ENCODE measurements at places on chromosomes 5 and 9. TPM values are rescaled to one million over a fixed set of nuclear protein-coding genes. Genes with fewer than 3 reads are reported as not detected.
A peak's percentile ranks its signal among the peaks of the same experiment; 100 is the strongest.

DNA sequence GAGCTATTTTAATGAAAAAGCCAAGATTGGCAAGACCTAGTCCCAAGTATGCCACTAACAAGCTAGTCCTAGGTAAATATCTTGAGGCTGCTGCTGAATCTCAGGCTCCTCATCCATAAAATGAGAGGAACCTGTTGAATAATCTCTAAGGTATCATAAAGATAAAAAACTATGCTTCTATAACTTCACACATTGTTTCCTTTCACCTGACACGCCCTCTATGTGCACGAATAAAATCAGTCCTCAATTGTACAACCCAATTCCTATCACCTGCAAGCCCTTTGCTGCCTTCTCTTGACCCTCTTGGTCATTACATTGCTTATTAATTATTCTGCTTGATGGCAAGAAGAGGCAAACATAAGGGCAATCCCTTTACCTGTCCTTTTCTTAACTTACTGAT is 69.9 kb downstream of the TRPM6 start:
- no peak for DNase-seq
- no peak overlapping the region for H3K4me3 ChIP-seq
- H3K27ac ChIP-seq: peak overlapping the region; percentile 61
- no peaks in the 10 kb centered on the region for H3K27me3 ChIP-seq
- H3K36me3 ChIP-seq: no peaks in the 10 kb centered on the region
- H3K4me1 ChIP-seq: no peaks in the 10 kb centered on the region

DNA sequence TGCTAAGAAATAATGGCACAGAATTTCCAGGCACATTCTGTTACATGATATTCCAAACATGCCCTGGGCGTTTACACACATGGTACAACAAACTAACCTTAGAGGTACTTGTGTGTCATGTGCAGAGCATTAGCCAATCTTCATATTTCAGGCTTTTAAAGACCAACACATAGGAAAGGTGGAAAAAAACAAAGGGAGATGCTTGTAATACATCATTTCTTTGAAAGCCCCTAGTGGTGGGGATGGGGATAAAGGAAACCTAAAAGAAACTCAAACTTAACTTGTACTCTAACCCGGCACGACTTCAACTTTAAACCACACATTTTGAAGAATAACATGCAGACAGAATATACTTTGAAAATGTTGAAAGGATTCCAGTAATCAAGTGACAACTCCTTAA is 133.6 kb downstream of the PTPRD start:
- no peak overlapping the region for H3K27ac ChIP-seq
- no peaks in the 10 kb centered on the region for H3K27me3 ChIP-seq
- H3K36me3 ChIP-seq: no peaks in the 10 kb centered on the region
- H3K4me3 ChIP-seq: no peak overlapping the region

GRCh38 chr9:125745018-125745417 is 2.2 kb upstream of the PBX3 start:
- H3K4me3 ChIP-seq: no peak overlapping the region
- DNase-seq: no peak
- H3K27me3 ChIP-seq: no peaks in the 10 kb centered on the region
- no peaks in the 10 kb centered on the region for H3K4me1 ChIP-seq
- no peak overlapping the region for H3K27ac ChIP-seq

DNA sequence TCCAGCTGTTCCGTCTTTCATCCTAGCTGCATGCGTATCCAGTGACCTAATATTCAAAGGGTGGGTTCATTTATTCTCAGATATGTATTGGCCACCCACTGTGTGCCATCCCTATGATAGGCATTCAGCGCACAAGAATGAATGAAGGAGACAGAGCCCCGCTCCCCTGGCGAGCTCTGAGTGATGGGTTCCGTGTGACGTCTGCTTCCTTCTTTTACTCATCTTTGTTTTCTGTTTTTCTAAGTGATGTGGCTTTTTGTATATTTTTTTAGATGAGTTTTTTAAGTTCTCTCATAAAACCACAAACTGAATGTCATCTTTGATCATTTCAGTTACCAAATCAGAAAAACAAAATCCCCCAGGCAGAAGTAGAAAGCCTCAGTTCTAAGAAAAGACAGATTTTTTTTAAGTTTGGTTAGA is 168.3 kb upstream of the OTULINL start:
- H3K4me1 ChIP-seq: peaks cover 17% of the 10 kb centered on the region
- no peak overlapping the region for H3K4me3 ChIP-seq
- peak overlapping the region; percentile 34 for H3K27ac ChIP-seq
- H3K27me3 ChIP-seq: no peaks in the 10 kb centered on the region

DNA sequence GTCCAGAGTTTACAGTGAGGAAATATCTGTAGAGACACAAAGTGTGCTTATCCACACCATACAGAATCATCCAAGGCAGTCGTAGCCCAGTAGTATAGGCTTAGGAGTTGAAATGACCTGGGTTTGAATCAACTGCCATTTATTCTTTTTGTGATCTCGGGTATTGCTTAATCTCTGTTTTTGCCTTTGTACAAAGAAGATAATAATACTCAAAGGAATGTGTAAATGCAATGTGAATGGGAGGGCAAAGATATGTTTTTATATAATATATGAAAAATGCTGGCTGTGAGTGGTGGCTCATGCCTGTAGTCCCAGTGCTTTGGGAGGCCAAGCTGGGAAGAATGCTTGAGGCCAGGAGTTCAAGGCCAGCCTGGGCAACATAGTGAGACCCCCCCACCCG is 141.1 kb downstream of the SPATA31D1 start:
- no peak for DNase-seq
- H3K4me3 ChIP-seq: no peak overlapping the region
- H3K27me3 ChIP-seq: no peaks in the 10 kb centered on the region
- H3K27ac ChIP-seq: no peak overlapping the region
- H3K36me3 ChIP-seq: no peaks in the 10 kb centered on the region

GRCh38 chr5:1670351-1670750 is 129.3 kb downstream of the MRPL36 start:
- H3K4me3 ChIP-seq: no peak overlapping the region
- DNase-seq: no peak
- peaks cover 9% of the 10 kb centered on the region for H3K4me1 ChIP-seq
- peaks cover 91% of the 10 kb centered on the region for H3K27me3 ChIP-seq
- no peaks in the 10 kb centered on the region for H3K36me3 ChIP-seq

DNA sequence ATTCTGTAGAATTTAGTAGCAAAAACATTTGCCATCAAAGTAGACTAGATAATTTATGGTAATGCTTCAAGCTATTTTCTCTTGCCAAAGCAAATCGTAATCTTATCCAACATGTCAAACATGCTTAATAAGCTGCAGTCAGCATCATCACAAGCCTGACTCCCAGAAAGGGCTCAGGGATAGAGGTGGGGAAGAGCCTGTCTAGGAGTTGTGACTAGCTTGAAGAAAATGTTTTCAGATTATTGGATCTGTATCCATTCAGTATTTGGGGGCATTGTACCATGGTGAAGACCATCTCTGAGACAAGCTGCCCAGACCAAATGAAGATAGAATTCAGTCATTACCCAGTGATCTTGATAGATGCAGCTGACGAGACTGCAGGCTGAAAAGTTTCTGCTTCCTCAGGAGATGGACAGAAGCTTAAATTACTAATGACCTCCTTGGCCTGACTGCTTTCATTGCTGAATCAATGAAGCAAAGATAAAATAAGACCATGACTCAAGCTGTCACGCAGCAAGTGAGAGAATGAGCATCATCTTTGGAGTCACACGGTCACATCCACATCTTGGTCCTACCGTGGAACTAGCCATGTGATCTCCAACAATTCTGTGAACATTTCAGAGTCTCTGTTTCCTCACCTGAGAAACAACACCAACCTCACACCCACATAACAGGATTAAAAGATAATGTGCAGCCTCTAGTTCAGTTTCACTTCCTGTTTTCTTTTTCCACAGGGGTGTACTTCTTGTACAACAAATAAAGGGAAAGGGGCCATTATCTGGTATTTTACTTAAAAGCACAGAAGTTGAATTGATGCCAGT is 9.4 kb downstream of the ERAP2 start:
- H3K27me3 ChIP-seq: no peaks in the 10 kb centered on the region
- no peak for DNase-seq
- peaks cover 7% of the 10 kb centered on the region for H3K4me1 ChIP-seq
- no peak overlapping the region for H3K27ac ChIP-seq
- no peaks in the 10 kb centered on the region for H3K36me3 ChIP-seq

DNA sequence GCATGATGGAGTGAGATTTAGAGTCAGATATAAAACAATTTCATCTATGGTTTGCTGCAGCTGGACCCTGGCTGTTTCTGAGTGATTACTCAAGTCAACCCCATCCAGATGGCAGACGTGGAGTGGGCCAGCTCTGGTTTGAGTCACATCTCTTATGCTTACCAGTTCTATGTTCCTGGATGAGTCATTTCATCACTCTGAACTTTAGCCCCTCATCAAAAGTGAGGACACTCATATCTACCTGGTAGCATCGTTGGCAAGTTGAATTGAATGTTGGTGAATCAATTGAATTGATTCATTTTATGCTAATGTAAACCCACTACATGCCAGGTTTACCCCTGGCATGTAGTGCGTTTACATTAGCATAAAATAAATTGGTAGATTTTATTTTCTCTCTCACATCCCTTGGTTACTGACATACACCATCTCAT is 176.4 kb downstream of the FGF18 start:
- no peak overlapping the region for H3K4me3 ChIP-seq
- DNase-seq: no peak
- H3K27ac ChIP-seq: no peak overlapping the region
- H3K27me3 ChIP-seq: no peaks in the 10 kb centered on the region
- no peaks in the 10 kb centered on the region for H3K4me1 ChIP-seq
- no peaks in the 10 kb centered on the region for H3K36me3 ChIP-seq

GRCh38 chr5:123371575-123372179 is 51.5 kb downstream of the CEP120 start:
- peak; percentile 56 for DNase-seq
- no peak overlapping the region for H3K4me3 ChIP-seq
- H3K27ac ChIP-seq: no peak overlapping the region

DNA sequence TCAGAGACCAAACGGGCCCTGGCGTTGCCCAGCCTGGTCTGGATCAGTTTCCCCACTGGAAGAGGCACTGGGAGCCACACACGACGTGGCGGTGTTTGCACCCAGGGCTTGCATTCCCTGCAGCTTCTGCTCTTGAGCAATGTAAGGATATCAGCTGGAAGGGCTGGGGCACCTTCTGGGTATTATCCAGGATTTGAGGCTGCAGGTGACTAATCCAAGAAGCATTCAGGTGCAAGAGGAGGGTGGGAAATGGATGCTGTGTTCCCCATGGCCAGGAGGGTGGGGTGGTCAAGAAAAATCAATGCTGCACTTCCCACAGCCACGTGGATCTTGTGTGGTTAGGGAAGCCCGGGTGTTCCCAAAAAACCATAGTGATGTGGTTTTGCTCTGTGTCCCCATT is 430.9 kb downstream of the IRX2 start:
- H3K4me1 ChIP-seq: no peaks in the 10 kb centered on the region
- no peaks in the 10 kb centered on the region for H3K27me3 ChIP-seq
- H3K27ac ChIP-seq: no peak overlapping the region
- no peak overlapping the region for H3K4me3 ChIP-seq

GRCh38 chr5:129656952-129657351 is 90.9 kb upstream of the MINAR2 start:
- no peaks in the 10 kb centered on the region for H3K36me3 ChIP-seq
- DNase-seq: no peak
- H3K27ac ChIP-seq: no peak overlapping the region
- H3K27me3 ChIP-seq: no peaks in the 10 kb centered on the region
- H3K4me1 ChIP-seq: no peaks in the 10 kb centered on the region

DNA sequence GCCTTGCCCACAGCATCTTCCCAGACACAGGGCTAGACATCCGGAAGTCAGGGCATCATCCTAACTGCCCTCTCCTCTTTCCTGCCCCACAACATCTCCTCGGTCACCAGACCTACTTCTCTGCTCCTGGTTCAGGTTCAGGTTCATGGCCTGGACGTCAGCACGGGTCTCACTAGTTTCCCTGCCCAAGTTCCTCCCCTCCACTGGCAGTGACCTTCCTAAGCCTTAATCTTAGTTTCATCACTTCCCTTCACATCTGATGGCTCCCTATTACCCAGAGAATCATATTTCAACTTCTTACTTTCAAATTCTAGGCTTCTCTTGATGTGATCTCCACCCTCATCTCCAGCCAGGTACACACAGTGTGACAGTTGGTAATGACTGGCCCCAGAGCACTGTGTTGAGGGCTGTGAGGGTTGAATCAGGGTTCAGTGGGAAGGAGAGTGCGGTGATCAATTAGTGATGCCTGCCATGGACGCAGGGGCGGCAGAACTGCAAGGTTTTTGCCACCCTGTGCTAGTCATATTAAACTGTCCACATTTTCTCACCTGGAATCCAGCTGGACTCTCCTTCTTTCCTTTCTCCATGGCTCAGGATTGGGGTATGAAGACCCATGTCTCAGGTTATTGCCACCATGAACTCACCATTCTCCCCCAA is 34.3 kb upstream of the CRB2 start:
- no peaks in the 10 kb centered on the region for H3K36me3 ChIP-seq
- no peak overlapping the region for H3K27ac ChIP-seq
- H3K4me3 ChIP-seq: no peak overlapping the region
- no peaks in the 10 kb centered on the region for H3K4me1 ChIP-seq
- DNase-seq: no peak
- H3K27me3 ChIP-seq: no peaks in the 10 kb centered on the region

GRCh38 chr9:132267660-132268059 is 87.1 kb downstream of the SETX start:
- no peaks in the 10 kb centered on the region for H3K4me1 ChIP-seq
- DNase-seq: no peak
- no peak overlapping the region for H3K27ac ChIP-seq
- no peak overlapping the region for H3K4me3 ChIP-seq
- H3K27me3 ChIP-seq: no peaks in the 10 kb centered on the region

DNA sequence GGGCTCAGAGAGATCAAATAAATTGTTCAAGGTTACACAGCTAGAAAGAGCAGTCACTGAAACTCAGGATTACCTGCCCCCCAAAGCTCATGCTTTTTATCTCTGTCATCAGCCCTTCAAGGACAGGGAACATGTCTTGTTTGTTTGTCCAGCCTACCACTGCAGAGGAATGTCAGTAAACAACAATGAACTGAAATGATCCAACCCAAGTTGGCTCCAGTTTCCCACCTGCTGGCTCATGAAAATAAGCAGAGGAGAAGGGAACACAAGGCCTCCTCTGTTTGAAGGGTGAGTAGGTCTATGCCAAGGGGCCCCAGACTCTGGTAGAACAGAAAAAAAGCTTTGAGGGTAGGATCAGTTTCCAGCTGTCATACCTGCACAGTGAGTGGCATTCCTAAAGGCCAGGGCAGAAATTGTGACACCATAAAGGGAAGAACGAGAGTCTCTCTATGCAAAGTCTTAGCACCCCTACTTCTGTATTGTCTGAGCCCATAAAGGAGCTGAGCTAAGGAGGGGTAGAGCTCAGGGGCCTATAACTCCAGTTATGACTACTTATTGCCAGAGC is 115.2 kb downstream of the TRIM36 start:
- no peak overlapping the region for H3K27ac ChIP-seq
- DNase-seq: no peak
- H3K36me3 ChIP-seq: no peaks in the 10 kb centered on the region
- H3K4me1 ChIP-seq: no peaks in the 10 kb centered on the region
- no peaks in the 10 kb centered on the region for H3K27me3 ChIP-seq

SLC6A3 gene
- not detected for total RNA-seq

LRRTM2 gene
- 0.32 TPM for total RNA-seq

ECM2 gene
- total RNA-seq: 3.8 TPM

FAM81B gene
- total RNA-seq: not detected

Data from transverse colon (tissue), 4 donors.